ENCODE measurements at places on chromosomes 13 and 19. TPM values are rescaled to one million over a fixed set of nuclear protein-coding genes. Genes with fewer than 3 reads are reported as not detected.
A peak's percentile ranks its signal among the peaks of the same experiment; 100 is the strongest.

ATF5 gene
- total RNA-seq, result 2.6 TPM

ZNF471 gene
- 12.8 TPM for total RNA-seq

KLC3 gene
- total RNA-seq, result 4.3 TPM

VSTM2B gene
- not detected for total RNA-seq

DNA sequence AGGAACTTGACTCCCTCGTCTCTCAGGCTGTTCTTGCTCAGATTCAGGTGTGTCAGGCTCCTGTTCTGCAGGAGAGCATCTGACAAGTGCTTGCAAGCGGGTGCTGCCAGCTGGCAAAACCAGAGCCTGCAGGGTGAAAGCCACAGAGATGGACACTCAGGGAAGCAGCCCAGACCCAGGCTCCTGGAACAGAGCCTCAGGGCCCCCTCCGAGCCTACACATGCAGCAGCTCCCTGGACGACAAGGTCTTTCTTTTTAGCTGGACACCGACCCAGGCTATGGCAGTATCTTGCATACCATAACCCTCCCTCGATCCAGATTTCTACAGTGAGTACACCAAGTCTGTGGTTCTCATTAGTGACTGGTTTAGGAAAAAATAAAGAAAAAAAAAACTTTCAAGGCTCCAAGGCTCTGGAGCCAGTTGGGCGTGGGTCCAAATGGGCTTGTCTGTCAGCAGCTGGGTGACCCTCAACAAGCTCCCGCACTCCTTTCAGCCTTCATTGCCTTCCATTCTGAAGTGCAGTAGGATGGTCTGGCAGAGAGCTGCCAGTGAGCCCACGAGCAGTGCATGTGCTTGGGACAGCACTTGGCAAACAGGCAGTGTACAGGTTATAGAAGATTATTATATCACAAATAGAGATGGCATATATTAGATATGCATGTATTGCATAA lies 29.9 kb downstream of the NLRP13 start:
- no peak for DNase-seq

GRCh38 chr13:114092468-114092867 lies 40.0 kb downstream of the RASA3 start:
- DNase-seq, result no peak

- no peak for DNase-seq
These were observed 340.8 kb upstream of the SLC10A2 start for GRCh38 chr13:103406967-103407366.

DNA sequence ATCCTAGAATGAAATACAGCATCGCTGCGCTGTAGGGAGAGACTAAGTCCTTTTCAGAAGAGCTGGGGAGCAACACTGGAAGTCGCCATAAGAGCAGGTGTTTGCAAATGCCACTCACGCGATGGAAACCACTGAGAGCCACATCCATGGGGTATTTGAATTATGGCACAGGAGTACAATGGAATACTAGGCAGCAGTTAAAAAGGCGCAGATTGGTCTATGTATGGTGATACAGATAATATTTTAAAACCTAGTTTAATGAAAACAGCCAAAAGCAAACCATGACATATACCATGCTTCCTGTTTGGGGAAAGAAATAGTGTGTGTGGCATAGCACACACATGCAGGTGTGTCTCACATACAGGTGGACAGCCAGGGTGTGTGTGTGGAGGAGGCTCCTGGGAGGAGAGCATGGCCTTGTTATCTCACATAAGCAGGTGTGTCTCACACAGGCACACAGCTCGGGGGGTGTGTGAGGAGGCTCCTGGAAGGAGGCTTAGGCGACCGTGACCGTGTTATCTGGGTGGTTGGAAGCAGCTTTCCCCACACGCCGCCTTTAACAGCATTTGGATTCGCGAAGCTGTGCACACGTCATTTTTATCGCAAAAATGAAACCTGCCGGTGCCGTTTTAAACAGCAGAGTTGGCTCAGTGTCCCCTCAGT lies 33.6 kb downstream of the ADPRHL1 start:
- DNase-seq, result no peak

DNA sequence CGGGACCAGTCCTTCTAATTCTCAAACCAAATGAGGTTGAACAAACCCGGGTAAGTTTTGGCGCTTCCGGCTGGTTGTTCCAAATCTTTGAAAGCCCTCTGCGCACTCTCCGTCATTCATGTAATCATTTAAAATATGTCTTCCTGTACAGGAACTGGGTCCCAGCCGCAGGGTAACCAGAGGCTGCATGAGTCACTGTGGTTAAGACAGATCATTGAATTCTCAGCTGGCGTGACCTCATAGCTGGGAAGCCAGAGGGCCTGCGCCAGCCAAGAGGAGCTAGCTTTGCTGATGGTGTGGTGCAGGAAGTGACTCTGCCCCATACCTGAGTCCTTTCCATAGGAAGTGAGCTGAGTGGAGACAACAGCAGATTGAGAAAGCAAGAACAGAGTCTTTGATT lies 135.2 kb downstream of the TSHZ3 start:
- DNase-seq, result peak; percentile 80

GRCh38 chr13:101121608-101122007 lies 294.7 kb downstream of the NALCN start:
- DNase-seq, result no peak

DNA sequence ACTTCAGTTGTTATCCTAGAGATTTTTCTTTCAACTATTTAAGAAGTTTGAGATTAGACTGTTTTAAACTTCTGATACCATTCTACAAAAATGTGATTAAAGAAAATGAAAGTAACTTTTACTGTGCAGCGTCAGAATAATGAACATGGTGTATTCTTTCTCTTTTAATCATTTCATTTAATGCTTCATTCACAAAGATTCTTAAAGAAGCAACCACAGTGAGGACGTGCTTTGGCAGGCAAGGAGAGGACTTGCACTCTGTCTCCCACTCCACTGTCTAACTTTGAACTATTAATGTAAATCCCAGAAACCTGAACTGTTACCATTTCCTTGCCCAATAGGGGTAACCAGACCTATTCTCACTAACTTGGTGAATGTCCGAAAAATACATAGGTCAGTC lies 137.0 kb downstream of the KCNRG start:
- DNase-seq, result peak; percentile 54

DNA sequence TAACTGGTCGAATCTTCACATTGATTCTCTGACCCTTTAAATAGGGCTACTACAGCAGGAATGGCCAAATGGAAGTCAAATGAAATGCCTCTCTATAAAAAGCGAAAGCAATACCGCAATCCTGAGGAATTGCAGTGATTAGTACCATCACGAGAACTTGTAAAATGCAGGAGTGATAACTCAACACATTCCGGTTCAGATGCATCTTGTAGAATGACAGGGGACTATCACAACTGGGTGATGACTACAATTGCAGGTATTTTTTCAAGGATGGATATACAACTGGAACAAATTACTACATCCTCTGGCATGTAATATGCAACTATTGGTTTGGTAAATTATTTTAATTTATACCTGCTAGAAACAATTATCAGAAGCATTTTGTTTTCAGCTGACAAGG lies 140.4 kb downstream of the PCDH20 start:
- no peak for DNase-seq

GRCh38 chr19:7795555-7796161 lies 32.6 kb downstream of the CLEC4M start:
- no peak for DNase-seq

GRCh38 chr19:4454747-4455718 lies 2.6 kb downstream of the UBXN6 start:
- DNase-seq, result peak; percentile 94

GRCh38 chr13:22517544-22517943 lies 663.2 kb upstream of the SGCG start:
- DNase-seq, result no peak

DNA sequence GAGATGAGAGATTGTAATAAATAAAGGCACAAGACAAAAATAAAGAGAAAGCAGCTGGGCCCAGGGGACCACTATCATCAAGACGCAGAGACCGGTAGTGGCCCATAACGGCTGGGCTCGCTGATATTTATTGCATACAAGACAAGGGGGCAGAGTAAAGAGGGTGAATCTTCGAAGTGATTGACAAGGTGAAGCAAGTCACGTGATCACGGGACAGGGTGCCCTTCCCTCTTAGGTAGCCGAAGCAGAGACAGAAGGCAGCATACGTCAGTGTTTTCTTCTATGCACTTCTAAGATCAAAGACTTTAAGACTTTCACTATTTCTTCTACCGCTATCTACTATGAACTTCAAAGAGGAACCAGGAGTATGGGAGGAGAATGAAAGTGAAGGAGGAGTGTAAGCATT lies 4.6 kb upstream of the PRKCG start:
- DNase-seq, result peak; percentile 74

GRCh38 chr13:35768073-35768472 lies 291.6 kb upstream of the MAB21L1 start:
- no peak for DNase-seq

DNA sequence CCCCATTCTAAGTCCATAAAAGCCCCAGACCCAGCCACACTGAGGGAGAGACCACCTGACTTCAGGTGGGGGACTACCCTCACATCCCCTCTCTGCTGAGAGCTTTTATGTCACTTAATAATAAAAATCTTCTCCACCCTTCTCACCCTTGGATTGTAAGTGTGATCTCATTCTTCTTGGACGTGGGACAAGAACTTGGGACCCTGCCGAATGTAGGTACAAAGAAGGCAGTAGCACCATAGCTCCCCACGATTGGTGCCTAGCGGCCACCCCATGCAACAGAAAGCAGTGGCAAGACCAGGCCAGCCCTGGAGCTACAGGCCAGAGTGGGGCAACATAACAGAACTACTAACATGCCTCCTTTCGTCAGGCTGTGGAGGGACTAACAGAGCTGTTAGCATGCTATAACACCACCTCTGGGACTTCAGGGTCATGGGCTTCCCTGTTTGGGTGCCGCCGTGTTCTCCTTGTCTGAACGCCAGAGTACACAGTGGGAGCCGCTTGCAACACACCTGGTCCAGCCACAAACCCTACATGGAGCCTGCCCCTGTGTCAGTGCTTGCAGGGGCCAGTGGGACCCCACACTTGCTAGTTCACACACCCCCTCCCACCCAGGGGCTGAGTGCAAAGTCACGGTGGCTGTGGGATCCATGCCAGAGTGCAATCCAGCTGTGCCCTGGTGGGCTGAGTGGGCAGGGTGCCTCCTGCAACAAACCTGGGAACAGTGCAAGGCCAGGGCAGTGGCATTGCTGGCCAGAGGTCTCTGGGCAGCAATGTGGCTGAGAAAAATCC lies 5.2 kb upstream of the FBXO17 start:
- no peak for DNase-seq

- DNase-seq, result no peak
These were observed 5.9 kb downstream of the CBLC start for GRCh38 chr19:44783545-44783944.

- DNase-seq, result no peak
These were observed 261 bp downstream of the PRKD2 start for GRCh38 chr19:46716672-46717033.

DNA sequence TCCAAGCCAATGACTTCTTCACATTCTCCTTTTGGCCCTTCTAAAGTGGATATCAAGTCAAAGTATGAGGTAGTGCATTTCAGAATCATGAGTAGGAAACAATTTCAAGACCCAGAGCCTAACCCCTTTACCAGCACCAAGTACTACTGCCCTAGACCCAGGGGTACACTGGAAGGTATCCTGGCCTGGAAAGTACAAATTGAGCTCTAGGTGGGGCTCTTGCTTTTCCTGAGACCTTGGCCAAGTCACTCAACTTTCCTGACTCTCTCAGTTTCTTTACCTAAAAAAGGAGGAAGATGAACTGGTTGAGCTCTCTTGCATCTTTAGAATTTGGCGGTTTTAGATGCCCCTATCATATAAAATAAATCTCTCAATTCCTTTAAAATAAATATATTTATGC lies 204.7 kb downstream of the FGF14 start:
- DNase-seq, result no peak
